ENCODE measurements at places on chromosomes 11 and 22. TPM values are rescaled to one million over a fixed set of nuclear protein-coding genes. Genes with fewer than 3 reads are reported as not detected.

Gene ZNF214
- total RNA-seq, result 0.68 TPM

Gene KIRREL3
- not detected for total RNA-seq

Gene OR51I1
- not detected for total RNA-seq

Gene OR10A2
- not detected for total RNA-seq

Gene FAM76B
- 49.3 TPM for total RNA-seq

Gene PGA5
- not detected for total RNA-seq

Gene GRAP2
- total RNA-seq, result 1.8 TPM

Gene CCDC116
- 0.71 TPM for total RNA-seq

Gene RGL4
- not detected for total RNA-seq

Gene BACE1
- total RNA-seq, result 67.3 TPM

Gene PHETA2
- 22.1 TPM for total RNA-seq

Gene SUSD2
- total RNA-seq, result 16.8 TPM

DNA sequence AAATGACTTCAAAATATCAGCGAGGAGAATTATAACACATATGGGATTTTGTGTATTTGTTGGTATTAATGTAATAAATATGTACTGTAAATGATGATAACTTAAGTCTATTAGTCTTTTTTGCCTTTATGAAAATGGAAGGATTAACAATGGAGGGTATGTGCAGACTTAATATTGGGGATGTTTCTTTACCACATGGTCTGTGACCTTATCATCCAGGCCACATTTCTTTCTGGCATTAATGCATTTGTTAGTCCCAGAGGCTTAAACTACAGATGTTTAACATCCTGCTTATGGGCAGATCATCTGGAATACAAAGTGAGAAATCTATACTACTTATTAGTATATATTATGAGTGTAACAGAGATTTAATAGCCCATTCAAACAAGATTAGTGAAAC is 64.6 kb downstream of the SOX6 start:
- no peak for DNase-seq

DNA sequence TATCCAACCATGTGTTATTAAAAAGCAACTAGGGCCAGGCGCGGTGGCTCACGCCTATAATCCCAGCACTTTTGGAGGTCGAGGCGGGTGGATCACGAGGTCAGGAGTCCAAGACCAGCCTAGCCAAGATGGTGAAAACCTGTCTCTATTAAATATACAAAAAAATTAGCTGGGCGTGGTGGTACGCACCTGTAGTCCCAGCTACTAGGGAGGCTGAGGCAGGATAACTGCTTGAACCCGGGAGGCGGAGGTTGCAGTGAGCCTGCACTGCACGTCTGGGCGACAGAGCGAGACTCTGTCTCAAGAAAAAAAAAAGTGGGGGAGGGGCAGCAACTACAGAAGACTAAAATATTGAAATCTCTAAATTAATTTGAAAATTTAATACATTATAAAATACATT is 18.4 kb downstream of the CHORDC1 start:
- no peak for DNase-seq

DNA sequence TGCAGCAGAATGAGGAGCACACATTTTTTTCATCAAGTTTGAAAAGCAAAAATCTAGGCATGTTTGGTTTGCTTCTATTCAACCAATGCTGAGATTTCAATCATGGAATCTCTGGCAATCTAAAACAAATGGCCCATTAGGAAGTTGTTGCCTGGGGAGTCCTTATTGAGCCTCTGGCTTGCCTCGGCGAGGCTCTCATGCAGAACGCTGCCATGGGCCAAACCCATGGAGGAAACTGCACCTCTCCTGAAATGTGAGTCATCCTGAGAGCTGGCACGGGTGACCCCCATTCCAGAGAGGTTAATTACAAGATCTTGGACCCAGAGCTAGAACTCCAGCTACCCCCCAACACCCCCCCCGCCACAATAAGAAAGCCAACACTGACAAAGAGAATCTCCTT is 80.7 kb downstream of the MN1 start:
- DNase-seq, result no peak

DNA sequence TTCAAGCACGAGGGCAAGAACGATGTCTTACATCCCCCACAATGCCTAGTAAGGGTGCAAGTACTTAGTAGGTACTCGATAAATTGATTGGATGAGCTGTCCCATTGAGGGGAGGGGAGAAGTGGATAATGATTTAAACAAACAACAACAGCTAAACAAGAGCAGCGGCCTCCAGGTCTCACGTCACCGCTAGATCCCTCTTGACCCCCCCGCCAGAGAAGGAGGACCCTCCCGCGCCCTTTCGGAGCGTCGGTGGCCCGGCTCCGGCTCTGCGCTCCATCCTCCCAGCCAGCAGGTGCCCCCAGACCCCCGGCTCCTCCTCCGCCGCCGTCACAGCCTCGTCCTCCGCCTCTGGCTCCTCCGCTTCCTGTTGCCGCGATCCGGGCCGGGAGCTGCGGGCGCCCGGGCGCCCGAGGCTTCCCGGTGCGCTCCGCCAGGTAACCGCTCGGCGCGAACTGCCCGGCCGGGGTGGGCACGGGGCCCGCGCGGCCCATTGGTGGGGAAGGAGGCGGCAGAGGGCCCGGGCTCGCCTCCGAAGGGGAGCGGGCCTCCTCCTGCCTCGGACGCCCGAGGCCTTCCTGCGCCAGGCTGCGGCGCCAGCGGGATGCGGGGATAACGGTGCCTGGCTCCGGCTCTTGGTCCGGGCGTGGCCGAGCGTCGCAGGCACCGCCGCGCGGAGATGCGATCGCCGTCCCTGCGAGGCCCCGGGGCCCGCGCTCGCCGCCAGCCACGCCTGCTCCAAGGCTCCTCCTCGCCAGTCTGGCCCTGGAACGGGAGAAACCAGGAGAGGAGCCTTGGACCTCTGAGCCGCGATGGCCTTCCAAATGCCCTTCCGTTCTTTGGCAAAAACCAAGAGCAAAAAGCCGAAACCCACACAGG is at the start of gene TLCD5:
TSS of gene TLCD5 (plus strand) at position 368 of the 879 bp plus-strand sequence. CDS start 2,143 bp downstream, outside the sequence.
- no peak for DNase-seq

DNA sequence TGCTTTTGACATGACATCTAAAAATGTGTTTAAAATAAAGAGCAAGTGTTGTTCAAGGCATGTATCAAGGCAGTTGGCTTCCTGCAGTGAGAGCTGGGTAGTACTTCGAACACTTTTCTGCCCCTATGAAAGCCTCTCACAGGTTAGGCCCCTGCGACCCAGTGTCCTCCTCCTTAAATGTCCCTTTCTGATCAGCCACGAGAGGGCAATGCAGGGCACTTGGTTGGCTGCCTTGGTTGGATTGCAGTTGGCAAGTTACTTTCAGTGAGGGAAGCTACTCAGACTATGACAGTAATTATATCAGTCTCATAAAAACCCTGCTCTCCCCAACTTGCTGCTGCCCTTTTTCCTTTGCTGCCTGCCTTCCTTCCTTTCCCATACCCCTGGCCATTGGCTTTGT is 743.8 kb downstream of the NTM start:
- no peak for DNase-seq

GRCh38 chr11:2097356-2097997 is 41.7 kb downstream of the IGF2 start:
- DNase-seq, result no peak

GRCh38 chr11:133946051-133946450 is 10.7 kb downstream of the IGSF9B start:
- no peak for DNase-seq

- DNase-seq, result no peak
Observed at GRCh38 chr22:19709063-19709769, 5.1 kb upstream of the SEPTIN5 start.

- DNase-seq, result no peak
Observed at GRCh38 chr11:19800714-19801519, 88.3 kb downstream of the NAV2 start.

- no peak for DNase-seq
Observed at GRCh38 chr11:70660059-70660888, 261.9 kb downstream of the CTTN start.

GRCh38 chr22:43136255-43136654 is 6.9 kb downstream of the MCAT start:
- no peak for DNase-seq

- DNase-seq, result no peak
Observed at GRCh38 chr22:43889860-43890253, 2.0 kb downstream of the PNPLA5 start.

- no peak for DNase-seq
Observed at GRCh38 chr11:281486-282161, 3.4 kb downstream of the NLRP6 start.

DNA sequence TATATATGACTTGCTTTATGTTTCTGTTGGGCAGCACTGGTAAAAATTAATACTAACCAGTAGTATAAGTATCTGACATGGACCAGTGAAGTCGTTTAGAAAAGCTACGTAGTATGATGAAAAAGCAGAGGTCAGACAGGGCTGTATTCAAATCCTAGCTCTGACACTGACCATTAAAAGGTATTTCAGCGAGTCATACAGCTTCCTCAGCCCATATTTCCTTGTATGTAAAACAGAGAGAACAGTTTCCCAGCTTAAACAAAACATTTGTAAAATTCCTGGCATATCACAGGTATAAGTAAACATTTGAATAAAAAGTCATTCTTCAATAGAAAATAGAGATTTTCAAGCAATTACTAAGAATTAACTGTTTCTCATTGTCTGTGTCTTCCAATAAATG is 4.2 kb downstream of the NOX4 start:
- DNase-seq, result no peak

DNA sequence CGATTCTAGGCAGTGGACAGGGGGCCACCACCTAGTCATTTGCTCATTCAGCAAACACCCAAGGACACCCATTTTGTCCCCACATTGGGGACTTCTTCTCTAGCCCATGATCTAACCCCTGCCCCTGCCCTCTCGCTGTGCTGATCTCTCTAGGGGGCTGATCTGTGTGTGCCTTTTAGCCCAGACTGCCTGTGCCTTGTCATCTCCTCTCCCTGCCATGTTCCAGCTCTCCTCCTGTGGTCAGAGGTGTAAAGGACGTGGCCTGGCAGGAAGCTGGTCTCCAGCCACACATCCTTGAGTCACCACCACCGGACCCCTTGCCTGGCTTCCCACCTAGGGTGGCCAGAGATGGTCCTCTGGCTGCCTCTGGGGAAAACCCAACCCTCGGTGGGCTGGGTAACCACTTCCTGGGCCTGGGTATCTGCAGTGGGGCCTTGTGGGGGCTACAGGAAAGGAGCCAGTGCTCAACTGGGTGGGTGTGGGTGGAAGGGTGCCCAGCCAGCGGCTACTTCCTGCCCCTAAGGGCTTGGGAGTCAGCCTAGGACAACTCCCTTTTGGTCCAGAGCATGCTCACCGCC is 1.3 kb downstream of the CTSW start:
- no peak for DNase-seq

- no peak for DNase-seq
Observed at GRCh38 chr11:70131606-70132190, 53.6 kb downstream of the ANO1 start.

- DNase-seq, result no peak
Observed at GRCh38 chr11:64415996-64416728, 57.2 kb downstream of the RPS6KA4 start.

GRCh38 chr11:128492461-128492860 is 94.9 kb downstream of the ETS1 start:
- no peak for DNase-seq

GRCh38 chr11:45091563-45092403 is 54.7 kb upstream of the PRDM11 start:
- no peak for DNase-seq

GRCh38 chr11:94623120-94623735 is 56.1 kb downstream of the PIWIL4 start:
- DNase-seq, result no peak

GRCh38 chr22:46965555-46966494 is 203.4 kb downstream of the TBC1D22A start:
- no peak for DNase-seq

- no peak for DNase-seq
Observed at GRCh38 chr11:27525824-27526516, 19.4 kb upstream of the LIN7C start.

- DNase-seq, result no peak
Observed at GRCh38 chr22:29641042-29641699, 37.7 kb downstream of the NF2 start.

DNA sequence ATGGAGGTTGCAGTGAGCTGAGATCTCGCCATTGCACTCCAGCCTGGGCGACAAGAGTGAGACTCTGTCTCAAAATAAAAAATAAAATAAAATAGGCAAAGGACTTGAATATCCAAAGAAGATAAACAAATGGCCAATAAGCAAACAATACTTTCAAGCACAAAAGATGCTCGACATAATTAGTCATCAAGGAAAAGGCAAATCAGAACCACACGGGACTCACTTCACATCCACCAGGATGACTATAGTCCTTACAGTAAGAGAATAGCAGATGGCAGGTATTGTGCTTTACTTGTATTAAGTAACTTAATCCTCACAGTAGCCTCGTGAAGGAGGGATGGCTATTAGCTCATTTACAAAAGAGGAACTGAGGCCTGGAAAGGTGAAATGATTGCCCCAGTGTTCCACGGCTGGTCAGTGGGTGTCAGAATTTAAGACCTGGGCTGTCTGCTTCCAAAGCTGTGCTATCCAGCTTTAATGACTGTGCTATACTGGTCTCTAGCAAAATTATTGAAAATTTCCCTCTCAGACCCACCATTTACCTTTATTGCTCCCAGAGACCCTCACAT is 40.2 kb upstream of the RBFOX2 start:
- no peak for DNase-seq

GRCh38 chr11:128607819-128608218 is 20.5 kb upstream of the ETS1 start:
- no peak for DNase-seq

DNA sequence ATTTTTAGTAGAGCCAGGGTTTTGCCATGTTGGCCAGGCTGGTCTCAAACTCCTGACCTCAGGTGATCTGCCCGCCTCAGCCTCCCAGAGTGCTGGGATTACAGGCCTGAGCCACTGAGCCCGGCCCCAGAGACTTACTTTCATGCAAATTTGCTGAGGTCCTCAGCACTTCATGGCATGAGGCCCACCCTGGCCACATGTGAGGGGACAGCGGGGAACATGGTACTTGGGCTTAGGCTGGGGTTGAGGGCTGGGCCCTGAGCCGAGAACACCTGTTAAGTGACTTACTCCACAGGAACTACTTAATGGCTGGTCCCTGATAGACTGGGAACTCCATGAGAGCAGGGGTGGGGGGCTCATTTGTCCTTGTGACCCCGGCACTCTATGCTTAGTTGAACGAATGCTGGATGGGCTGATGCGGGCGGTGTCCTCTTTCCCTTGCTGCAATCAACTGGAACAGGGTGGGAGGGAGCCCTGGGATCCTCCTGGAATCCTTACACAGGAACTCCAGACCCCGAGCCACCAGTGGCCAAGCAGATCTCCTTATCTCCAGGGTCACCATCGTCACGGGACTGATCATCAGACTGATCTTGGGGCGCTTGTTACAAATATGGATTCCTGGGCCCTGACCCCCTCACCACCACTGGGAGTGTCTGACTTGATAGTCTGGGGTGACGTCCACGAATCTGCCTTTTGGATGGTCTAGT is 1.0 kb downstream of the VSIG10L2 start:
- no peak for DNase-seq

- no peak for DNase-seq
Observed at GRCh38 chr11:131978351-131978750, 607.9 kb downstream of the NTM start.

GRCh38 chr11:14089690-14090462 is 127.4 kb downstream of the SPON1 start:
- DNase-seq, result no peak

GRCh38 chr11:100068116-100068515 is 619.0 kb upstream of the ARHGAP42 start:
- DNase-seq, result no peak

GRCh38 chr22:31826443-31826842 is 72.6 kb downstream of the DEPDC5 start:
- no peak for DNase-seq
